CD4-positive, alpha-beta T cell treated with Interleukin-17A for 1 hour (primary cell): ENCODE measurements at places on chromosomes 13 and 19.
A peak's percentile ranks its signal among the peaks of the same experiment; 100 is the strongest.

GRCh38 chr19:33263325-33264023 lies 37.8 kb upstream of the SLC7A10 start:
- DNase-seq = no peak

DNA sequence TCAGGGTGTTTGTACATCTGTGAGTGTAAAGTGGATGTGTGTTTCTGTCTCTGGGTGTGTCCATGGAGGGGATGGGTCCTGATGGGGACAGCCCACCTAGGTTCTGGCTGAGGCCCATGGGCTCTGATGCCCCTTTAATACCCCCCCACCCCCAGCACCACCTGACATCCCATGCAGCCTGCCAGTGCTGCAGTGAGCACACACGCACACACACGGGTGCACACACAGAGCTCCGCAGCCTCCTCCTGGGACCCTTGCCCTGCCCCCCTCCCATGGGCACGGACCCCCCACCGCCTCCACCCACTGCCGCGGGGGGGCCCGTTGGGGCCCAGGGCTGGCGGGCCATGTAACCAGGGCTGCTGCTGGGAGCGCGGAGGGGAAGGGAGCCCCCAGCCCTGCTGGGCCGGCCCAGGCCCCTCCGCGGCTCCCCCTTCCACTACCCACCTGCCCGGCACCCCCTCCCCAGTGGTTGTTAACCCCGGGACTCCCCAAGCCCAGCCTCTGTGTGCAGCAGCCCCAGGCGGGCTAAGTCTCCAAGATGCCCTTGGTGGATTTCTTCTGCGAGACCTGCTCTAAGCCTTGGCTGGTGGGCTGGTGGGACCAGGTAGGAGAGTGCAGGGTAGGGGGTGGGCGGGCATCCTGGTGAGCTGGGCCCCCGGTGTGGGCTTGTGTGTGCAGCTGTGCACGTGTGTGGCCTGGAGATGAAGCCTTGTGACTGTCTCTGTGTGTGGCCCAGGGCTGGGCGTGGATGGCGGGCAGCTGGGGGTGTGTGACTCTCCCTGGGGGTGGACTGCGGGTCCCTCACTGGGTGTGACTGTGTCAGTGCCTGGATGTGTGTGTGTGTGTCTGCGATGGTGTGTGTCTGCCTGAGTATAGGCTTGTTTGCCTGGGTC lies 32.6 kb downstream of the PDE4A start:
- DNase-seq = no peak

DNA sequence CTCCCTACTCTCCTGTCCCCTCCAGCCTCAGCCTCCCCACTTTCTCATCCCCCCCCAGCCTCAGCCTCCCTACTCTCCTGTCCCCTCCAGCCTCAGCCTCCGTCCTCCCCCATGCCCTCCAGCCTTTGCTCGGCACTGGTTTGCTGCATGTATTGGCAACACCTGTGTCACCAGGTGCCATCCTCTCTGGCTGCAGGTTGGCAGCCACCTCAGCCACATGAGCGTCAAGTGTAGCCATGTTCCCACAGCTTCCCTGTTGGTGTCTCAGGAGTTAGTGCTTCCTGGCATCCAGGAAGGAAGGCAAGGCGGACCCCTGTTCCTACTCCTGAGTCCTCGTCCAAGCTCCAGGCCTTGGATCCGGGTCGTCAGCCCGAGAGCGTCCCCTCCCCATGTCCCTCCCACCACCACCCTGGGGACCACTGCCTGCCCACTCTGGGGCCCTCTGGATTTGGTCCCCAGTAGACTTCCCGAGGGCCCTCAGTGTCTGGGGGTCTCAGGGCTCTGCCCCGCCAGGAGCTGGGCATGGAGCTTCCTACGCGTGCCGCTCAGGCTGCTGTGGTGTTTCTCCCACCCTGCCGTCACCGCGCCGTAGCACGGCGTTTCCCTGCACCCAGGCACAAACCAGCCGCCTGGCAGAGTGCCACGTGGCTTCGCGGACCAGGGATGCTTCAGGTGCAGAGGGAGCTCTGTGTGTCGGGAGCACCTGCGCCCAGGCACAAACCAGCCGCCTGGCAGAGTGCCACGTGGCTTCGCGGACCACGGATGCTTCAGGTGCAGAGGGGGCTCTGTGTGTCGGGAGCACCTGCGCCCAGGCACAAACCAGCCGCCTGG lies 128.3 kb upstream of the MCF2L start:
- DNase-seq = no peak

- no peak for DNase-seq
Observed at GRCh38 chr13:96490496-96490989, 400.6 kb downstream of the HS6ST3 start.

- DNase-seq = no peak
Observed at GRCh38 chr13:56528040-56528790, 612.5 kb upstream of the PRR20A start.

- DNase-seq = no peak
Observed at GRCh38 chr19:19132912-19133311, 5.4 kb downstream of the TMEM161A start.

DNA sequence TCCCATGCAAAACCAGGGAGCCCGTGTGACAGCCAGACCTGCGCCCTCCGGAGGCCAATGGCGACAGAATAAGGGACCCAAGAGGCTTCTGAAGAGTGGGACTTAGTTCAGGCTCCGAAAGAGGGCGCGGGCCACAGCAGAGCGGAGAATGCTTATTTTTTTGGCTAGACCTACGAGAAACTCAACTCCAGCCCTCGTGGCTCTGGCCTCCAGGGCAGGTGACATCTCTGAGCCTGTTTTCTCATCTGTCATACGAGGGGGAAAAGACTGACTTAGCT lies 23.0 kb downstream of the DPP9 start:
- DNase-seq = no peak

DNA sequence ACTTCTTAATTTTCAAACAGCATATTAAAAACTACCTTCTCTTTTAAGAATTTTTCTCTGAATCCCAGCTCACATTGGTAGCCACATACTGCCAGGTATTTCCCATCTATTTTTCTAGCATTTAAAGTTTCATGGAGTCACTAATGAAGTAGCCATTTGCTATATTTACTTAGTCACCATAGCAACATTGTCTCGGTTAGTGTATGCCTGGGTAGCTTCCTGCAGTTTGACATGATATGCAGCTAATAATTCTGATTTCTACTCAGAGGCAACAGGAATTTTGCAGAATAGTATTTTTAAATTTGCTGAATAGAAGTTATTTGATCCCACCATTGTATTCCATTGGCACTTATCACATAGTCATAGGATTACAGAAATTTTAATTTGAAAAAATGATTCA lies 30.9 kb upstream of the KCTD4 start:
- no peak for DNase-seq

GRCh38 chr13:30235216-30235615 lies 72.1 kb downstream of the KATNAL1 start:
- DNase-seq = no peak

- no peak for DNase-seq
Observed at GRCh38 chr13:40121722-40122121, 466.3 kb downstream of the COG6 start.

DNA sequence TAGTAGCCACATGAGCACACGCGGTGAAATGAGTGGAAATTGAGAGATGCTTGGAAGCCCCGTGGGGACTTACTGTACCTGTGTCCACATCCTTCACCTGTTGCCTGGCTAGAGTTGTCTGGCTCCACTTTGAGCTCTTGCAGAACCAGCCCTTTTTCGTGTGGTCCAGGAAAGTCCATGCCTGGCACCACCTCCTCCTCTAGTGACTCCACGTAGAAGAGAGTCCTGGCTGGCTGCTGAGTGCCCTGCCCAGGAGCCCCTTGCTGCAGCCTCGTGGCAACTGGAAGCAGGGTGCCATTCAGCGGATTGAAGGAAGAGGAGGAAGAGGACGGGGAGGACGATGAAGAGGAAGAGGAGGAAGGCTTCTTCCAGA lies 515 bp upstream of the ATXN8OS start:
- no peak for DNase-seq

- DNase-seq = no peak
Observed at GRCh38 chr19:55443824-55444480, 852 bp upstream of the SHISA7 start.

DNA sequence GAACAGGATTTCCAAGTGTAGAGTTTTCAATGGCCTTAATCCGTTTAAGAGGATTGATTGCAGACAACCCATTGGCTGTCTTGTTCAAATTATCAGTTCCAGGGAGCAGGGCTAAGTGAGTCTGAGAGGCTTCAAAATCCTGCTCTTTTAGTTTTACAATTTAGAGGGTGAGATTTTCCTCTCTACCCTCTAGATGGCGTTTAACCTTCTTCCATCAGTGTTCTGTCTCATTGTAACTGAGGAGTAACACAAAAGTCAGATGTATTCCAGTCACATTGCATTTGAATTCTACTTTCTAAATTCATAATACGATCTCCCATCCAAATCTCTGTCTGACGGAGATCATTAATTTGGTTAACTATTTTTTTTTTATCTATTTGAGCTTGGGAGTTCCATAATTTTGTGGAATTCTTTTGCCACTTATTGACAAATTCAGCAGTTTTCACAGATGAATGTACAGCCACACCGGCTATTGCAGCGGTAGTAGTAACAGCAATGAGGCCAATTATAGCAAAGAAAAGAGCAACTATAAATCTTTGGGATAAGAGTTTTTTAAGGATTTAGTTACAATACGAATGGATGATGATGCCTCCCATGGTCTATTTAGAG lies 7.8 kb upstream of the C19orf84 start:
- DNase-seq = peak; percentile 52

DNA sequence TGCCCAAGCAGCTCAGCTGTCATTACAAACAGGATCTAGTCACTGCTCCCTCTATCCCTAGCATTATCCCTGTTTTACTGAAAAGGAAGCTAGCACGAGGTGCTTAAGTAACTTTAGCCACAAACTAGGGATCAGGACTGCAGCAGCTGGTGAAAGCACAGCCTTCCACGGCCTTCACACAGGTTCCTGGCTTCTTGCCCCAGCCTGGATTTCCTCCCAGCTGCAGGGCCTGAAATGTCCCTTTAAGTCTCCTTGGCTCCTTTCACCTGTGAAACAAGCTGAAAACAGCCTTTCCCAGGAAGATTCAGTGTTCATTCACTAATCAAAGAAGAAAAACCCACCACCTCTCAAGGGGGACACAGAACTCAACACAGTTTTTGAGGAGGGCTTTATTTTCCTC lies 754.5 kb downstream of the DIAPH3 start:
- DNase-seq = no peak
